Sciatic nerve (tissue), 2 donors: ENCODE measurements at places on chromosomes 1 and 21.

- no peak for DNase-seq
These were observed 62.8 kb downstream of the PLXNA2 start for GRCh38 chr1:208181364-208181763.

DNA sequence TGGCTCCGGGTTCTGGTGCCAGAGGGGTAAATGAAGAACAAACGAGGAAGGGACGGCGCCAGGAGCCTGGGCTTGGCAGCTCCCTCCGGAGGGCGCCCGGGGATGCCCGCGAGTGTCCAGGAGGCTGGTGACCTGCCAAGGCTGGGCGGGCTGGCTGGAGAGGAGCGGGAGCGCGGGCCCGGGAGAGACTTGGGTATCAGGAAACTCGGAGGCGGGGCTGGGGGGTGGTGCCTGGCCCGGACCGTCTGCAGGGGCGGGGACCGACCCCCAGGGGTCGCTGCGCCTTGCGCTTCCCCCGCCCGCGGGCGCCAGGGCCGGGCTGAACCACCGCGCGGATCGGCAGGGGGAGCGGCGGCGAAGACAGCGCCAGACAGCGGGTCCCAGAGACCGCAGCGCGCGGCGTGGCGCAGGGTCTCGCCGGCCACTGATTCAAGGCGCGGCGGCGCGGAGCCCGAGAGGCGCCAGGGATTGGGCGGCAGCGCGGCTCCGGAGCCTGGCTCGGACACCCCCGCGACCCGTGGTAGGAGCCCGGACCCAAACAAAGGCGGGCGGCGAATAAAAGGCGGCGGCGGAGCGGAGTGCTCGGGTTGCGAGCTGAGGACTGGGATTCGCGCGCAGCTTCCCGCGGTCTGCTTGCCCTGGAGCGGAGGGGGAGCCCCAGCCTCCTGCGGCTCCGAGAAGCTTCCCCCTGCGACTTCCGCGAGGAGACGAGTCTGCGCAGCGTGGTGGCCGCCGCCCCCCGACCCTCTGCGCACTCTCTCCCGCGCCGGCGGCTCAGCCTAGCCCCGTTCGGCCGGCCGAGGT lies at the start of gene DISP3:
TSS of gene DISP3 (plus strand) at position 585 of the 804 bp plus-strand sequence. CDS start 21,838 bp downstream, outside the sequence.
- no peak for DNase-seq

- no peak for DNase-seq
These were observed 85.5 kb upstream of the PALMD start for GRCh38 chr1:99560207-99561040.

GRCh38 chr1:55035904-55036303 lies 3.4 kb upstream of the PCSK9 start:
- DNase-seq, result no peak

- DNase-seq, result no peak
These were observed 63.1 kb downstream of the LAMC2 start for GRCh38 chr1:183248989-183249691.

GRCh38 chr1:11337580-11338073 lies 64.6 kb downstream of the UBIAD1 start:
- DNase-seq, result no peak

DNA sequence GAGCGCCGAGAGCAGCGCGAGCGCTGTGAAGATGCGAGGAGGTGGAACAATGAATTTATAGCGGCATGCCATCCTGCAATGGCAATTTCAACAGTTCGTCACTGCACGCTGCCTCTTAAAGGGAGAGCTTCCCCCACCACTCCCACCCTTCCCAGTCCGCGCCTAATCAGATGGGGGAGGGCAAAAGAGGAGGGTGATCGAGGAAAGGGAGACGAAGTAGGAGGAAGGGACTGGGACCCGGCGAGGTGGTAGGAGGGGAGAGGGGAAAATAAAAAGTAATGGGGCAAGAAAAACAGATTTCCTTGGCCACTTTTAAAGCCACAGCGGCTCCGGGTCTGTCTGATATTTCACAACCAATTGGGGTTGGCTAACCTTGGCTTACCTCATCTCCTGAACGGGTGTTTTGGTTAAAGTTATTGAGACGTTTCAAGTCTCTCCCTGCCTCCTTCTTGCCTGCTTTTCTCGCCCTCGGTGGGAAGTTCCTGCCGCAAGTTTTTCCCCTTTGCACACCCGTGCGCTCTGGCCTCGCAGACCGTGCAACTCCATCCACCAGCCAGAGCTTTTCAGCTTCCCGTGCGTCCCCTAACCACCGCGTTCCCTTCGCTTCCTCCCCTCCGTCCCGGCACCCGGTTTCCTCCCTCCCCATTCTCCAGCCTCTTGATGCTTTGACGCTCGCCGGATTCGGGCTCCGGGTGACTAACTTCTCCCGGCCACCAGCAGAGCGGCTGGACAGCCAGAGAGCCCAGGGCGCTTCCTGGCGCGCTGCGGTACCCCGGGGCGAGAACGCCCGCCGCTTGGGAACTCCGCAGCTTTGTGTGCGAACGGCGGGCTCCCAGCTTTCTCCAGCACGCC lies at the start of gene ADAMTS5:
TSS of gene ADAMTS5 (minus strand) at position 27 of the 852 bp plus-strand sequence. CDS start 697 bp downstream, outside the sequence.
- DNase-seq, result peak; percentile 60

DNA sequence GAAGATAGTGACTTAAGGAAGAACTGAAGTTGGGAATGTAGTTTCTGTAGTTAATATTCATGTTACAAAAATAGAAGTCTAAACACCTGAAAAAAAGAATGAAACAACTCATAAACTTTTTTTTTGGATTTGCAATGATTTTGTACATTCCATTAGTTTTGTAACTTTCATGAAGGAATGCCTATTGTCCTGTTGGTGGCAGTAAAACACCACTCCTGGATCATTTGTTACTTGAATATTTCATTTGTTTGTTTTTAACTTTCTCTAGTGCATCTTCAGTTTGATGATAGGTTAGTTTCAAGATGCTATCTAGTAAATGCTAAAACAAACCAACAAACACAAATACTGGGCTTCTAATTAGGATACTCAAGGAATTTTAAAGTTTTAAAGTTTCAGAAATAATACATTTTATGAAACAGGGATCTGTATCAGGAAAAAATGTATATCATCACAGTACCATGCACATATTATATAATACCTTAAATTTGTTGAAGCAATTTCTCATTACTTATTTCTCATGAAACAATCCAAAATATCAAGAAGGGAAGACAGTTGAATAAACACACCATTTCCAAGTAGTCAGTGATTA lies 229.7 kb upstream of the CACYBP start:
- DNase-seq, result no peak

- DNase-seq, result no peak
These were observed 5.5 kb downstream of the AMPD2 start for GRCh38 chr1:109625176-109625575.

DNA sequence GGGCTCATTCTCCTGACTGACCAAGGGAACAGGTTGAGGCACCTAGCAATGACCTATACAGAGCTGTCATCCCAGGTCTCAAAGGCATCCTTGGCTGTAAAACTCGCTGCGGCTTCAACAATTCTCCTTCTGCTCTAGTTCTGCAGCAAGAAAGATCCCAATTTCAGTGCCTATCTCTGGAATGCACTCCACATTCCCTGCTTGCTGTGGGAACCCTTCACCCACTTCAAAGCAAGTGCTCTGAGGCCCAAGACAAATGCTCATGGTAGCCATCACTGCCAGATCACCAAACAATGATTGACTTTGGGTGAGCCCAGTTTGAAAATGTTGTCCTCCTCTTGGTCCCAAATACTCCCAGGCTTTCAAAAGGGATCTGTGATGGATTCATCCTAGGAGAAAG lies 37.7 kb upstream of the FMO3 start:
- no peak for DNase-seq

GRCh38 chr1:10791105-10791951 lies 5.1 kb downstream of the CASZ1 start:
- DNase-seq, result no peak

- no peak for DNase-seq
These were observed 94.3 kb downstream of the KCNJ6 start for GRCh38 chr21:37821786-37822450.

DNA sequence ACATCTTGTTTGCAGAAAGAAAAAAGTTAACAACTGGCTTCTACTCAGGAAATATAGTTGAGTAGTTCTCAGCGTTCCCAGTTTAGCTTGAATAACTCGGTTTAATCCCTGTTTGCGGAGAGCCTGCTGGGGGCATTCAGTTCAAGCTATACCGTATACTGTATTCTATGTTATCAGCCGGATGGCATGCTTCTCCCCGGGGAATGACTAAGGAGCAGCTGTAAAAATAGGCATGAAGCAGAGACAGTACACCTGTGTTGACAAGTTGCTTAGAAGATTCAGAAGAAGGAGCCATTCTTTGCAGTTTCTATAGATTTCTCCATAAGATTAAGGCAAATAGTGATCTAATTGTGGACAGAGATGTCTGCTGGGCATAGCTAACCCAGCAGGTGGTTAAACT lies 267.8 kb upstream of the NCAM2 start:
- DNase-seq, result no peak

GRCh38 chr1:17773591-17774326 lies 18.6 kb downstream of the ACTL8 start:
- no peak for DNase-seq

DNA sequence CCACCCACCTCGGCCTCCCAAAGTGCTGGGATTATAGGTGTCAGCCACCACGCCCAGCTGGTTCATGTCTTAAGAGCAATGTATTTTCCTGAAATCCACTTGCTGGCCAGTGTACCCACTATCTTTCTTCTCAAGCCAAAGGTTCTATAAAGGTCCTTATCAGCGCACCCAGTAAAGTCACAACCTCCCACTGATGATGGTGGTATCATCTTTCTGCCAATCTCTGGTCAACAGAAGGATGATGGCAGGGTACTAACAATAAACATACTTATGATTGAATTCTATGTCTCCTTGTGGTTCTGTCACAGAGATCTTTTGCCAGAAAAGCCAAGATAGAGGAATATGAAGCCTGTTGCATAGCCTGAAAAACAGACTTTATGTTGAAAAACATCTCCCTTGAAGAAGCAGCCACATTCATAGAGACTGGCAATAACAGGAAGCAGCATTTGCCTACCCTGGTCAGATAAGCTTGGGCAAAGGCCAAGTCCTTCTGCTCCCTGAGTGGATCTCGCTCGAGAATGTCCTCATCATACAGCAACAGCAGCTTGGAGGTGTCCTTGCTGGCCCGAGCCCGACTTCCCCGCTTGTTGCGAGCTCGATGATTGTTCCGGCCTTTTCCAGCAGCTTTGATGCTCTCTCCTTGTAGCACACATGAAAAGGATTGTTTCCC lies 73.0 kb downstream of the DAP3 start:
- DNase-seq, result no peak

DNA sequence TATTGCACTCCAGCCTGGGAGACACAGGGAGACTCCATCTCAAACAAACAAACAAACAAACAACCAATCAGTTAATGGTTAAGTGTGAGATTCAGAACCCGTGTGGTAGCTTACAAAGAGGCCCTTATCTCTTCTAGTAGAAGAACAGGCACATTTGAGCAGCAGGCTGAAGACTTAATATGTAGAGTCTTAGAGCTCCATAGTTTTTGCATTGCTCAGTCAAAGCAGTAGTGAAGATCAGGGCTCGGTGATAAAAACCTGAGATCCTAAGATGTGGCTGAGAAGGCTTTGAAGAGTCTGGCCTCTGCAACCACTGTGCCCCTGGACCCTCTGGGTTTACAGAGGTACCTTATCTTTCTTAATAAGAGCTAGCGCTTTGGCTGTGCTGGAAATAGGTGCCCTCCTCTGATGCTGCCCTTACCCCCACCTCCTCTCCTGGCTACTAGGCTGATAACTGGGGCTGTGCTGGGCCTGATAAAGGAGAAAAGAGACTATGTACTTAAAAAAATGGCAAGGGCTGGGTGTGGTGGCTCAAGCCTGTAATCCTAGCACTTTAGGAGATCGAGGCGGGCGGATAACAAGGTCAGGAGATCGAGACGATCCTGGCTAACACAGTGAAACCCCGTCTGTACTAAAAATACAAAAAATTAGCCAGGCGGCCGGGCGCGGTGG lies 10.5 kb upstream of the UCK2 start:
- no peak for DNase-seq

GRCh38 chr1:31877544-31877943 lies 60.6 kb downstream of the PTP4A2 start:
- no peak for DNase-seq

- peak; percentile 63 for DNase-seq
These were observed 673 bp upstream of the DHCR24 start for GRCh38 chr1:54887665-54888071.
